Mucosa of gallbladder (tissue), 1 donor: ENCODE measurements at places on chromosomes 4 and X. TPM values are rescaled to one million over a fixed set of nuclear protein-coding genes. Genes with fewer than 3 reads are reported as not detected.
A peak's percentile ranks its signal among the peaks of the same experiment; 100 is the strongest.

GRCh38 chr4:114226968-114227760 is 247.7 kb upstream of the ARSJ start:
- DNase-seq = no peak

DNA sequence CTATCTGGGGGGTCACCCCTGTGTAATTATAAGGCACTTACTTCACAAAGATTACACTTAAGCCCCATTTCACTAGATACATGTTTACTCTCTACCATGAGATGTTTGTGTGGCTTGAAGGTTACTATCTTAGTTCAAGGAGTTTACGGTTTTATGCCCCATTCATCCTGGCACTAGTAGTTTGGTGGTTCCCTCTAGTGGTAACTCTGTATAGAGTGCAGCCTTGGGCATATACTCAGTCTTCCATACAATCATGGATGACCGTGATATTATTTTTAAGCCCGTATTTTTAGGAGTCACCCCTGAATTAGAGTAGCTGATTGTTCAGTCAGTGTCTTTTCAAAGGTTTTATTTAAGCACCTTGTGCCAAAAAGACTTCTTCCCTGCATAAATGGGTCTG is 109.9 kb upstream of the FAM47C start:
- no peak for DNase-seq

DNA sequence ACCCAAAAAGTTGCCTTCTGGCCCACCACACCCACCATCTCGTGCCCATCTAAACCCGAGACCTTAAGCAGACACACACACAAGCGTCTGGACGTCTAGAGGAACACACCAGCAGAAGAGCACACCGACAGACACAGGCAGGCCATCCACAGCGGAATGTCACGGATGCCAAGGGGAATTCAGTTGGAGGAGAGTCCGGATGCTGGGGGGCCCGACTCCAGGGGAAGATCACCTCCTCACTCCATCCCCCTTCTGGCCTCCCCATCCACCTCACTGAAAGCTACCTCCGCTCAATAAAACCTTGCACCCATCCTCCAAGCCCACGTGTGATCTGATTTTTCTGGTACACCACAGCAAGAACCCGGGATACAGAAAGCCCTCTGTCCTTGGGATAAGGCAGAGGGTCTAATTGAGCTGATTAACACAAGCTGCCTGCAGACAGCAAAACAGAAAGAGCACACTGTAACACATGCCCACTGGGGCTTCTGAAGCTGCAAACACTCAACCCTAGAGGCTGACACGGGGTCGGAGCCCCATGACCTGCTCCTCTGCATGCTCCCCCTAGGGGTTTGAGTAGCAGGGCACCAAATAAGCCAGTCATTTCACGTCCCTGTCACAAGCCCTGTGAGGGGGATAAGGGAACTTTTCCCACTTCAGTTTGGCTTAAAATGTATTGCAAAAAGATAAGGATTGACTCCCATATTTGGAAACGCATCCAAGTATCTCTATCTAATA is 339.6 kb upstream of the PCDH10 start:
- no peak for DNase-seq

DNA sequence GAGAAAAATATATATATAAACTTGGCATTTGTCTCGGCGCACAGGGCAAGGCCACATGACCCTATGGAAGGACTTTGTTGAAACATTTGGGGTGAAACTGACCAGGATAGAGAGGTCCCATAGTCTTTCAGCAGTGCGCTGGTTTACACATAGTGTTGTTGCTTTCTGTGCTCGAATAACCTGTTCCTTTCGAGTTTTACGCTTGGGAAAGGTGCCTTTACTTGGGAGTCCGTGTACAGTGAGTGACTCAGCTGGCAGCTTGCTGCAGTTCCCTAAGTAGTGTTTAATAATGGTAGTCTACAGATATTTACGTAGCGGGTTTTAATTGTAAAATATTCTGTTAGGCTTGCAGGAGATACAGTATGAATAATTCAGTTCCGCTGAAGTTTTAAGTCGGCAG is 578 bp downstream of the APOOL start:
- no peak for DNase-seq

- DNase-seq = no peak
Observed at GRCh38 chr4:5825321-5826041, 67.4 kb downstream of the CRMP1 start.

C1QTNF7 gene
- total RNA-seq = 28.2 TPM

CHIC2 gene
- total RNA-seq = 23.6 TPM

DMRTC1 gene
- not detected for total RNA-seq

- no peak for DNase-seq
Observed at GRCh38 chr4:185564349-185564748, 29.0 kb upstream of the PDLIM3 start.

- DNase-seq = no peak
Observed at GRCh38 chrX:39477031-39477761, 620.6 kb downstream of the BCOR start.

BMP15 gene
- total RNA-seq = not detected

DNA sequence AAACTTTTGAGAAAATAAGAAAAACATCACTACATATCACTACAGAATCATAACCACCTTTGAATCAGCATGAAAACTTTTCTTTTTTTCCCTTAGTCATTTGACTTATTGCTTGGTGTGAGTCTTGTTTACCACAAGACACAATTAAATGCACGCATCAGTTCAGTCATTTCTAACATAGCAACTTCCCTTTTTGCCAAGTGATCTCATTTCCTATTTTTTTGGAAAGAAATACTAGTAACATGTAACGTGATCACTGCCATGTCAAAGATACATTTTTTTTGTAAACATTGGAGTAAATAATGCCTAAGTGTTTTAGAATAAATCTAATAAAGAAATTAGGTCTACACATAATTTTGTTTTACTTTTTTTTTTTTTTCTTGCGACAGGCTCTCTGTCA is 5.1 kb upstream of the CXCL8 start:
- DNase-seq = no peak

EFHC2 gene
- 3.7 TPM for total RNA-seq

CNGA1 gene
- total RNA-seq = 3.3 TPM

XAGE2 gene
- total RNA-seq = not detected

DUX4 gene
- not detected for total RNA-seq

DNA sequence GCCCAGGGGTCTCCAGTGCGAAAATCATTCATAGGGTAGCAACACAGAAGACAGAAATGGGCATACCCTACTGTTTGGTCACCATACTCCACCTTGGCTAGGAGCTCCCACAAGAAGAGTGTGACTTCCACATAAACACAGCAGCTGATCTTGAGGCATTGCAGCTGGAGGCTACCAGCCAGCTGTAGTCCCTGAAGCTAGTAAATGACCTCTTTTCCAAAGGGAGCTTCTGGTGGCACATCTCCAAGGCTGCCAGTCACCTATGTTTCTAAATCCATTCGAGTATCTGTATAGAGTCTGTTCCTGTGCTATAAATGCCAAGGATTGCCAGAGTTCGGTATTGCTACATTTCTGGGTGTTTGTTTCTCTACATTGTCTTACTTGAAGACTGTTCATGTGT is 21.3 kb upstream of the PNPLA4 start:
- DNase-seq = no peak

- DNase-seq = no peak
Observed at GRCh38 chr4:39037491-39037825, 5.2 kb upstream of the TMEM156 start.

- DNase-seq = no peak
Observed at GRCh38 chr4:176834531-176834930, 41.8 kb upstream of the VEGFC start.

DNA sequence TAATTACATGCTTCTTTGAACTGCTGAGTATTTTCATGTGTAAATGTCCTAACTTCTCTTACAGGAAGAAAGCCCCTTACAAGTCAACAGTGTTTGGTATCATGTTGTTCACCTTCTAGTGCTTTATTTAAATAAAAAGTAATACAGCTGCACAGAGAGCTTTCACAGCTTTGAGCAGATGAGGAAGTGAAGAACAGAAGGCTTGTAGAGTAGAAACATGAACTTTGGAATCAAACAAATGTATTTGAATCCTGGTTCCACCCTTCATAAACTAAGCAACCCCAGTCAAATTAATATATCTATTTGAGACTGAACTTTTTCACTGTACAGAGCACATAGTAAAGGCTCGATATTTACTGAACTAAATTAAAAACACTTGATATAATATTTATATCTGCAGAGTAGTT is 120.5 kb downstream of the CAMK2D start:
- no peak for DNase-seq

S100G gene
- not detected for total RNA-seq

- no peak for DNase-seq
Observed at GRCh38 chr4:125663896-125664767, 349.4 kb downstream of the FAT4 start.

GAGE1 gene
- 0.49 TPM for total RNA-seq

ACE2 gene
- total RNA-seq = 169 TPM

GRCh38 chr4:117889978-117890377 is 144.3 kb upstream of the NDST3 start:
- no peak for DNase-seq

- no peak for DNase-seq
Observed at GRCh38 chr4:96194993-96195392, 355.1 kb downstream of the PDHA2 start.

CRMP1 gene
- 1.4 TPM for total RNA-seq

DNA sequence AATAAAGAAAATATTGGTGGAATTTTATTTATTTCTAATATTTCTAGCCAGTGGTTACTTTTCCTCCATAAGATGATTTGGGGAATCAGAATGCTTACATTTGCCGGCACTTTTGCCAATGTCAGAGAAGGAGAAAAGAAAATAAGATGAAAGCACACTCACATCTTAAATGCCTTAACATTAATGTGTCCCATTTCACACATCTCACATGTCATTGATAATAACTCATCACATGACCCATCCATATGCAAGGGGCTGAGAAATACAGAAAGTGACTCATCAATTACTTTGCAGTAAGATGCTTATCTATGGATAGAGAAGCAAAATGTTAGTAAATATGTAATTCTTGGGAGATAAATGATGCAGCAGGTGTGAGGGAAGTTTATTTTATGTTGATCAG is 1531.0 kb downstream of the PCDH7 start:
- no peak for DNase-seq

DNA sequence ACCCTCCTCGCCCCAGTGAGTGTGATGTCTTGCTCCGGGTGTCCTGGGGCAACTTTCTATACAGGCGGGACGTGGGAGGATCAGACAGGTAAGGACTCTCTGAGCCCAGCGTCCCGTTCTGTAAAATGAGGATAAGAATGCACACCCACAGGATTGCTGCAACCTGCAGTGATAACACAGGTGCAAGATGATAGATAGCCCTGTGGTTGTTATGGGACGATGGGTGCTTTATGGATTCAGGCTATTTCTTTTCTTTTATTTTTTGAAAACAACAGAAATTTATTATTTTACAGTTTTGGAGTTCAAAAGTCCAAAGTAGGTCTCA is 28.6 kb downstream of the BEX3 start:
- DNase-seq = no peak

DNA sequence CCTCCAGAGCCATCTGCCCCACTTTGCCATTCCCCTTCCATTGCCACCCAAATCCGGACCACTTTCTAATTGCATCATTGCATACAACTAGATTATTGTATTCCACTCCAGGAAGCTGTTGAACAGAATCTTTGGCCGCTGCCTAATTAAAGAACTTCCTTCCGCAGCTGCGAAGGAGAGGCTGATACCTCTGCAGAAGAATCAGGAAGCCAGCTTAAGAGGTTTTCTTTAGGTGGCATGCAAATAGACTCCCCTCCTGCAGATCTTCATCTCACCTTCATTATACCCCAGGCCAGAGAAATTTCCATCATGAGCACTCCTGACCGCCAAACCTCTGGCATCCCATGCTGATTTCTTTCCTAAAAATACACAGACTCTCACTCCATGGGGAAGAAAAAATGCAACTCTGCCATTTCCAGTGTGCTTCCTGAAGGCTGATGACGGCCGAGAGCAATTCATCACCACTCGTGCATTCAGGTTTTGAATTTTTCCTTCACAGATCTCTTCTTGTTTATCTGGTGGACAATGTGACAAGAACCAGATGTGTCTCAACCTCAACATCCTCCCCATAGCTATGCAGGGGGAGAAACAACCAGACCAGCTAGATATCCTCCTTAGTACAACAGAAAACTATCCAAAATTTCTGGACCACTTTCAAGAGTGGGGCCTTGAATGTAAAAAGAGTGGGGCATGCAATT is 31.2 kb downstream of the LGI2 start:
- DNase-seq = peak; percentile 11
